Endodermal cell (in vitro differentiated cells): ENCODE measurements at places on chromosomes 3 and 15. TPM values are rescaled to one million over a fixed set of nuclear protein-coding genes. Genes with fewer than 3 reads are reported as not detected.

DNA sequence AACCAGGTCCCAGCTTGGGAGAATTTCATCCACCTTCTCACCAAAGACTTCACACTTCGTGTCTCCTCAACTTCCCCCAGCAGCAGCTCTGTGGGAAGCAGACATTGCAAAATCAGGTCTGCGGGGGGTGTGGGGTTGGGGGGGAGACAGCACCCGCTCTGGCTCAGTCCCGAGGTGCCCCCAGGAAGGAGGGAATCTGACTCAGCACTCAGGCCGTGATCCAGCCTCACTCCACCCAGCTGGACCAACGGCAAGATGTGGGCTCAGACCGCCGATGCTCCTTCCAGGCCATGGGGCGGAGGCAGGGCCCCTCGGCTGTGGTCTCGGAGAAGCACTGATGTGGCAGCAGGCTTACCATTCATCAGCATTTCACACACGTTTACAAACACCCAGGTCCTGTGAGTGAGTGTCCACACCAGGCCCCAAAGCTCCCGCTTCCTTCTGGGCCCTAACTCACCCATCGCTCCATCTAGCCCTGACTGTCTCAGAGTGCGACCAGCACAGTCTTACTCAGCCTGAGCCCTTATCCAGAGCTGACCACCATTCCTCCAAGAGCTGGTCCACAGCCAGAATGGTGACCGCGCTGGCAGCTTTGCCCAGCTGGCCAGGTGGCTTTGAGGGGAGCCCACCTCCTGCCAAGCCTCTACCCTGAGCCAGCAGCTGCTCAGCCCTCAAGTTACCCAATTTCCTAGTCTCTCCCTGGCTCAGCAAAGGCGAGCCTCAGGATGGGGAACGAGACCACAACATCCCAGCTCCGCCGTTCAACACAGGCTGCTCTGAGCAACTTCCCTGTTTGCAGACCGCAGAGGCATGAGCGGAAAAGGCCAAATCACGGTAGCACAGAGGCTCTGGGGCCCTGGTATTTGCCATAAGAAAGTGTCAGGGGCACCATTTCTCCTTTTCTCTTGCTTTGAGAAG is 3.3 kb downstream of the STAB1 start:
- H3K36me3 ChIP-seq: no peaks in the 10 kb centered on the region
- H3K27ac ChIP-seq: no peak overlapping the region
- DNase-seq: no peak
- H3K4me3 ChIP-seq: no peak overlapping the region
- H3K4me1 ChIP-seq: no peaks in the 10 kb centered on the region

MEGF11 gene
- total RNA-seq: 1.2 to 1.5 TPM (median 1.3 TPM) in 3 replicates

DNA sequence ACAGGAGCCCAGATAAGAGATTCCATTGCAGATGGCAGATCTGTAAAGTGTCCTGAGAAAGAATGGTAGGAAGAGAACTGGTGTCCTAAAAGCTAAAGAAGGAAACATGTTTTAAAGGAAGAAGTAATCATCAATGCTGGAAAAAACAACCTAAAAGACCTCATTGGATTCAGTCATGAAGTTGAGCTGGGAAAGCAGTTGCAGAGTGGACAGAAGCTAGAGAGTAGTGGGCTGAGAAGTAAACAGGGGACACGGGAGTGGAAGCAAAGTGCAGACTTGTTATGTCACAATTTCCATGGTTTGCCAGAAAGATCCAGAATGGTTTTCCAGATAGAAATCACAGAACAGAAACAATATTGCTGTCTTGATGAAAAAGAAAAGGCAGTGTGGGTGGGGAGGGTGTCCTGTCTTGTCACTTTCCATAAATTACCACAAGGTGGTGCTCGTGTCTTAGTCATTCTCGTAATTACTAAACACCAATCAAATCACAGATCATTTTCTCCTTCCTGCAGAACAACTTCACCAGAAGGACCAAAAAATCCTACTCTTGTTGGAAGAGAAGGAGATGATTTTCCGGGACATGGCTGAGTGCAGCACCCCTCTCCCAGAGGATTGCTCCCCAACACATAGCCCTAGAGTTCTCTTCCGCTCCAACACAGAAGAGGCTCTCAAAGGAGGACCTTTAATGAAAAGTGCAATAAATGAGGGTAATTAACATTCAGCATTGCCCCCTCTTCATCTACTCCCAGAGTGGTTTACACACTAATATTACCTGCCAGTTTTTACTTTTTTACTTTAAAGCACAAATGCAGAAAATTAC is 64.5 kb downstream of the KLHL25 start:
- no peak overlapping the region for H3K27ac ChIP-seq
- peaks cover 92% of the 10 kb centered on the region for H3K36me3 ChIP-seq
- no peaks in the 10 kb centered on the region for H3K27me3 ChIP-seq
- no peaks in the 10 kb centered on the region for H3K4me1 ChIP-seq

DNA sequence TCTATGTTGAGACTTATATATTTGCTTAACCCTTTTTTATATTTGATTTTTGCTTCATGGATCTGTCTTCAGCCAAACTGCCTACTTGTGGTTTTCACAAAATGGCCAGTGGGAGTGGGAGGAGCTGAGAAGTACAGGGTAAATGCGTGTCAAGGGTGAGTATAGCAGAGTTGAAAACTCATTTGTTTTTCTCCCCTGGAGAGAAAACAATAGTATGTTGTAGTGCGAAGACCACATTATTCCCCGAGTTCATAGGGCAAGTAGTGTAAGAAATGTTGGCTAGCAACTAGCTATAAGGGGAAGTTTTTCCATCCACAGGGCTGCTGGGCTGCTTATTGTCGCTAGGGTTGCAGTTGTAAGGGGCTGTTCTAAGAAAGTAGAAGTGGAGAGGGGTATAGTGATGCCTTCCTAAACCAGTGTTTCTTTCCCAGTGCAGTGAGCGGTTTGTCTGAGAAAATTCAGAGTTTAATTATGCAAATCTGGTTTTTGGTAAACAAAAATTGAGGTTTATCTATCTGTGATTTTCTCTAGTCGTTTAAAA is 153.8 kb upstream of the AZI2 start:
- no peaks in the 10 kb centered on the region for H3K4me1 ChIP-seq
- no peaks in the 10 kb centered on the region for H3K27me3 ChIP-seq
- H3K36me3 ChIP-seq: no peaks in the 10 kb centered on the region
- peak overlapping the region; percentile 34 for H3K27ac ChIP-seq
- H3K4me3 ChIP-seq: no peak overlapping the region

HMG20A gene
- total RNA-seq: 53.6 to 71.5 TPM (median 58.2 TPM) in 3 replicates

GRCh38 chr15:96431786-96432185 is 101.3 kb downstream of the NR2F2 start:
- H3K36me3 ChIP-seq: no peaks in the 10 kb centered on the region
- no peak overlapping the region for H3K27ac ChIP-seq
- H3K4me1 ChIP-seq: peaks cover 14% of the 10 kb centered on the region
- no peak overlapping the region for H3K4me3 ChIP-seq
- no peaks in the 10 kb centered on the region for H3K27me3 ChIP-seq
- no peak for DNase-seq

DNA sequence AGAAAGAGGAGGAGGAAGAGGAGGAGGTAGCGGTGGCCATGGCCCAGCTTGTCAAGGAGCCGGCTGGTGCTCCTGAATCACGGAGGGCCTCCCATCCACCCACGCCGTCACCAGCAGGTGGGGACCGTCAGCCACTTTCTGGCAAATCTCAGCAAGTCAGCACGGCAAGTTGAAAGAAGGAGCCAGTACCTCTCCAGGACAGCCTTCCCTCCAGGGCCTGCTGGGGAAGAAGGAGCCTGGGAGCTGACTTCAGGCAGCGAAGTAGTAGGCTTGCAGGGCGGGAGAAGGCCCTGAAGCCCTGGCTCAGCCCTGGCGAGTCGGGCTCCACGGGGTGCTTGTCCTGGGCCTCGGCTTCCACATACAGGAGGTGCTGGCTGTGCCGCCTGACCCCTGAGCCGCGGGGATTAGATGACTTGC is 99.2 kb upstream of the TRPM1 start:
- H3K4me1 ChIP-seq: no peaks in the 10 kb centered on the region
- no peaks in the 10 kb centered on the region for H3K36me3 ChIP-seq
- DNase-seq: peak; percentile 92
- H3K27me3 ChIP-seq: no peaks in the 10 kb centered on the region
- H3K27ac ChIP-seq: no peak overlapping the region
